ENCODE measurements at places on chromosomes 1 and 21.

- H3K27me3 ChIP-seq: no peaks in the 10 kb centered on the region
- H3K36me3 ChIP-seq: peaks cover 3% of the 10 kb centered on the region
- no peak overlapping the region for H3K4me3 ChIP-seq
- H3K27ac ChIP-seq: no peak overlapping the region
- no peak for DNase-seq
- H3K4me1 ChIP-seq: no peaks in the 10 kb centered on the region
Observed at GRCh38 chr1:222582099-222582774, 7.5 kb downstream of the TAF1A start.

DNA sequence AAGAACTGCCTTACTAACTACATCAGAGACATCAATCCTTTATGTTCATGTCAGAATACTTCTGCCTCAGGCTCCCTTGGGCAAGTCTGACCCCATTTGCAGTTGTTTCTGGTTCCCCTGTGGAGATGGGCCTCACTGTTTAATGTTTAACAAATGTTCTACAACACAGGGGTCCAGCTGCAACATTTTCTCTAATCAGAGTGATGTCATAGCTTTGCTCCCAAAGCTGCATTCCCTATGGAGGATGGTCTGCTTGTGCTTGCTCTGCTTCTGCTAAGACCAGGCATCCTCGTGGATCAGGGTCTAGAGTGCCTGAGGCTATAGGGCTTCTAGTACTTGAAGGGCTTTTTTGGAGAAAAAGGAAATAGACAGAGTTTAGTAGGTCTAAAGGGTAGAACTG, 1071.2 kb downstream of the TTLL7 start:
- no peaks in the 10 kb centered on the region for H3K4me1 ChIP-seq
- H3K27me3 ChIP-seq: no peaks in the 10 kb centered on the region
- H3K27ac ChIP-seq: no peak overlapping the region
- no peak overlapping the region for H3K4me3 ChIP-seq

DNA sequence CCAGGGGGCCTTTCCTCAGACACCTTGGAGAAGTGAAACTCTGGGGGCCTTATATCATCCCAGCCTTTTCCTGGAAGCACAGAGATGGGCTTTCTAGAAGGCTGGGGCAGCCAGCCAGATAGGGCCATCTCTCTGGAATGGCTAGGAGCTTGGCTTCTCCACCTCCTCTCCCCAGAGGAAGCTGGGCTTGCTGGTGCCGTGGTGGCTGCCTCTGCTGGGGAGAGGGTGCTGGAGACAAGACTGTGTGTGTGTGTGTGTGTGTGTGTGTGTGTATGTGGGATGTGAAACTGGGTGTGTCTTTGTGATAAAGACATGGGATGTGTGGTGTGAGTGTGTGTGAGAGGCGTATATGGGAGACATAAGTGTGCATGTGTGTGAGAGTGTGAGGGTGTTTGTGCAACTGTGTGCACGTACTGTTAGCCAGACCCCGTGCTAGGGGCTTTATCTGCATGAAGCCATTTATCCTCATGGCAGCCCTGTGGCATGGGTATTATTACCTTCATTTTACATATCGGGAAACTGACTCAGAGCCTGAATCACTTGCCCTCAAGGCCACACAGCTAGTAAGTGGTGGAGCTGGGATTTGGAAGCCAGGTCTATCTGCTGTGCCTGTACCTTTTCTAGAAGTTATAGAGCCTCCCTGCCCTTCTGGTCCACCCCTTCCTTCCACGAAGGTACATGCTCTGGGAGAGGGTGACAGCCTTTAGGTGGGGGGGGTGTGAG, 44.2 kb downstream of the PTPRU start:
- DNase-seq: no peak
- no peaks in the 10 kb centered on the region for H3K4me1 ChIP-seq
- no peak overlapping the region for H3K4me3 ChIP-seq
- no peaks in the 10 kb centered on the region for H3K36me3 ChIP-seq

GRCh38 chr1:172254521-172255222, 165.8 kb upstream of the C1orf105 start:
- H3K4me1 ChIP-seq: no peaks in the 10 kb centered on the region
- no peaks in the 10 kb centered on the region for H3K36me3 ChIP-seq
- no peaks in the 10 kb centered on the region for H3K27me3 ChIP-seq
- no peak for DNase-seq
- H3K4me3 ChIP-seq: no peak overlapping the region

DNA sequence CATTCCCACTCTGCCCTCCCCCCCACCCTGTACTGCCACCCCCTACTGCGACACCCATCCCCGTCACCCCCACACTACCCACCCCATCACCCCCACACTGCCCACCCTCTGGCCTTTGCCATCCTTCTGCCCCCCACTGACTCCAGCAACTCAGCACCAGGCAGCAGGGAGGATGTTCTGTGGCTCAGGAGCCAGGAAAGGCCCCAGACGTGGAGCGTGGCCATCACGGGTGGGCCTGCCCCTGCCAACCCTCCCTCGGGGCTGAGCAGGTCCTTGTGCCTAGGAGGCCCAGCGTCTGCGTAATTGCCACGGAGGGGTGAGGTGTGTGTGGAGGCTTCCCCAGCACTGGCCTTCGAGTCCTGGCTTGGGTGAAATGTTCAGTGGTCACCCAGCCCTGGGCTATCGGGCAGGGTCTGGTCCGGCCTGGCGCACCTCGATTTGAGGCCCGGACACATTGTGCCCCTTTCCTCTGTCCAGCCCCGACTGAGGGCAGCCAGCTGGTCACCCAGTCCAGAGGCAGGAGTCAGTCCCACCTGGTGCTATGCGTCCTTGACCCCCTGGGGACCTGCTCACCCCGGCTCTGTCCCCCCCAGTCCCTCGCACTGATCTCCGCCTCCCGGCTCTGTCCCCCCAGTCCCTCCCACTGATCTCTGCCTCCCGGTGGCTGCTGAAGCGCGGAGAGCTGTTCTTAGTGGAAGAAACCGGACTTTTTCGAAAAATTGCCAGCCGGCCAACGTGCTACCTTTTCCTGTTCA, 23.0 kb downstream of the ARHGEF16 start:
- no peak overlapping the region for H3K4me3 ChIP-seq
- no peak overlapping the region for H3K27ac ChIP-seq
- no peaks in the 10 kb centered on the region for H3K4me1 ChIP-seq
- no peaks in the 10 kb centered on the region for H3K27me3 ChIP-seq

DNA sequence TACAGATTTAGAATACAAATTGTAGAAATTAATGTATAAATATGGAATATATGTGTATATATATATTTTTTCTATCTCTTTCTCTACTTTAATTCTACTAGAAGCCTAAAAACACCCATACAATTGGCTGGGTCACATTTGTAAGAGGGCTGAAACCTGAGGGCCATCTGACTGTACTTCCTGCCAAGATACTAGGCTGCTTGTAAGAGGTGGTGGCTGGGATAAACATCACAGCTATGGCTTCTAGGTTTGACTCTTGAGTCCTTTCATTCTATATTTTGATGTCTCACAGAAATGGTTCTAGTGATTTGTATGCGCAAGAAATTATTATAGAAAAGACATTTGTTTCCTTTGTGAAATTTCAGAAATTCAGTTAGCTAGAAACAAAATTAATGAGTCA, 1155.2 kb upstream of the B3GALT2 start:
- no peak for DNase-seq
- H3K36me3 ChIP-seq: no peaks in the 10 kb centered on the region
- H3K27ac ChIP-seq: no peak overlapping the region
- no peaks in the 10 kb centered on the region for H3K4me1 ChIP-seq
- no peaks in the 10 kb centered on the region for H3K27me3 ChIP-seq

- peaks cover 6% of the 10 kb centered on the region for H3K4me1 ChIP-seq
- peak overlapping the region; percentile 25 for H3K27ac ChIP-seq
- H3K4me3 ChIP-seq: no peak overlapping the region
- no peaks in the 10 kb centered on the region for H3K36me3 ChIP-seq
- H3K27me3 ChIP-seq: no peaks in the 10 kb centered on the region
Observed at GRCh38 chr1:100458661-100459357, 79.1 kb upstream of the GPR88 start.

- no peak for DNase-seq
- no peak overlapping the region for H3K27ac ChIP-seq
- H3K4me1 ChIP-seq: no peaks in the 10 kb centered on the region
- no peaks in the 10 kb centered on the region for H3K36me3 ChIP-seq
- no peak overlapping the region for H3K4me3 ChIP-seq
Observed at GRCh38 chr21:45429221-45430175, 24.5 kb downstream of the COL18A1 start.

GRCh38 chr1:99397029-99397428, 132.7 kb downstream of the PLPPR4 start:
- no peak for DNase-seq
- H3K36me3 ChIP-seq: no peaks in the 10 kb centered on the region
- no peaks in the 10 kb centered on the region for H3K27me3 ChIP-seq
- H3K4me3 ChIP-seq: no peak overlapping the region
- H3K4me1 ChIP-seq: no peaks in the 10 kb centered on the region
- H3K27ac ChIP-seq: no peak overlapping the region

DNA sequence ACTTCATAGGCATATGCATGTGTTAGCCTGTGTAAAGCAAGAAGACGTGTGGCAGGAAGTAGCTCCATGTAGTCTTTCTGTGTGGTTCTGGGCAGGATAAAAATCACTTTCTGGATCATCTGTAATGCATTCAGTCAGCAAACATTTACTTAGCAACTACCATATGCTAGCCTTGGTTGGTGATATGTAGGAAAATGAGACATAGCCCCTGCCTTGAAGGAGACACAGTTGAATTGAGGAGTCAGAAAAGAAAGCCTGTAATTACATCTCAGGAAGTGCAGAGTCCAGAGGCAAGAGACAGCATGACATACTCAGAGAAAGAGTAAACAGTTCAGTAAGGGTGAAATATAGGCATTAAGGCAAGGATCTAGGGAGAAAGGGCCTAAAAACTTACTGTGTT, 38.5 kb downstream of the DAB1 start:
- no peaks in the 10 kb centered on the region for H3K27me3 ChIP-seq
- H3K27ac ChIP-seq: no peak overlapping the region
- no peaks in the 10 kb centered on the region for H3K36me3 ChIP-seq
- H3K4me3 ChIP-seq: no peak overlapping the region

GRCh38 chr1:20403423-20404145, 82.4 kb downstream of the CAMK2N1 start:
- peaks cover 46% of the 10 kb centered on the region for H3K27me3 ChIP-seq
- no peaks in the 10 kb centered on the region for H3K36me3 ChIP-seq
- no peaks in the 10 kb centered on the region for H3K4me1 ChIP-seq
- no peak overlapping the region for H3K27ac ChIP-seq
- DNase-seq: no peak
- H3K4me3 ChIP-seq: no peak overlapping the region

Measured in thymus (tissue), 14 donors.